ENCODE measurements at places on chromosomes 13 and 19.

DNA sequence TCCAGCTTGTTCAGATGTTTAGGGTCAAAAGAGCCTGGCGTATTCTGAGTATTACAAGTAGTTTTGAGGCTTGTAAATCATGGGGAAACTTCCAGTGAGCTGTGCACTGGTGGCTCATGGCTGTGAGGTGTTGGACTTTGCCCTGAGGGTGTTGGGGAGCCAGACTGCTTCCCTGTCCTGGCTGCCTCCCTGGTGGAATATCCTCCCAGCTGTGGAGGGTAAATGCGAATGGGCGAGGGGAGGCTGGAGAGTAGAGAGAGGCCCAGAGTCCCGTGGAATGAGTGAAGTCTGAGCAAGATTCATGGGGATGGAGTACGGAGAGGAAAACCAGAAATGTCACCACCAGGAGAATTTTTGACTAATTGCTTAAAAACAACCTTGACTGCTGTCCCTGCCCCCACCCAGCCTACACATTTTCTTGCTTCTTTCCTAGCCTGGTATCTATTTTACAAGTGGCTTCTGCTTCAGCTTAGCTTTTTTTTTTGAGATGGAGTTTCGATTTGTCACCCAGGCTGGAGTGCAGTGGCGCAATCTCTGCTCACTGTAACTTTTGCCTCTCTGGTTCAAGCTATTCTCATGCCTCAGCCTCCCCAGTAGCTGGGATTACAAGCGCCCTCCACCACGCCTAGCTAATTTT is 3.7 kb downstream of the SNRPA start:
- no peak for DNase-seq

- DNase-seq = no peak
Measured at GRCh38 chr13:110381029-110381360, 73.9 kb downstream of the COL4A2 start.

GRCh38 chr19:38734426-38735256 is 9.6 kb downstream of the CAPN12 start:
- no peak for DNase-seq

GRCh38 chr13:24150572-24150971 is 9.9 kb upstream of the SPATA13 start:
- DNase-seq = no peak

- DNase-seq = no peak
Measured at GRCh38 chr13:59982631-59983382, 180.9 kb downstream of the DIAPH3 start.

GRCh38 chr13:113402471-113403254 is 38.7 kb upstream of the GRTP1 start:
- no peak for DNase-seq

- DNase-seq = no peak
Measured at GRCh38 chr13:27293076-27293691, 22.6 kb downstream of the RASL11A start.

GRCh38 chr13:72745260-72745659 is 17.5 kb downstream of the BORA start:
- no peak for DNase-seq

DNA sequence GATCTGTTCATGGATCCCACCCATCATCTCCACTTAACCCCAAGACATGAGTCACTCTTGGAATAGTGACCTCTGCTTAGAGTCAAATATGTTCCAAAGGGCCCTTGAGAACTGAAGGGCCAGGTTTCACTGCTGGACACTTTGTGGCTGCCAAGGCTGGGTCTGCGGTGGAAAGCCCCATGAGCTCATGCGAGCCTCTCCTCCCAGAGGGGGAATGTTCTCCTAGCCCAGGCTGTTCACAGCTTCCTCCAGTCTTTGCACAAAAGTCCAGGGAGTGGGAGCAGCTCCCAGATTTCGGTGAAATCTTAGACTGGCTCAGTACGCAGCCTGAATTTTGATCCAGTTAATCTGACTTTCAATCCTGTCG is 732 bp upstream of the DCLK1 start:
- no peak for DNase-seq

- no peak for DNase-seq
Measured at GRCh38 chr19:1076046-1076386, 9.0 kb downstream of the ARHGAP45 start.

DNA sequence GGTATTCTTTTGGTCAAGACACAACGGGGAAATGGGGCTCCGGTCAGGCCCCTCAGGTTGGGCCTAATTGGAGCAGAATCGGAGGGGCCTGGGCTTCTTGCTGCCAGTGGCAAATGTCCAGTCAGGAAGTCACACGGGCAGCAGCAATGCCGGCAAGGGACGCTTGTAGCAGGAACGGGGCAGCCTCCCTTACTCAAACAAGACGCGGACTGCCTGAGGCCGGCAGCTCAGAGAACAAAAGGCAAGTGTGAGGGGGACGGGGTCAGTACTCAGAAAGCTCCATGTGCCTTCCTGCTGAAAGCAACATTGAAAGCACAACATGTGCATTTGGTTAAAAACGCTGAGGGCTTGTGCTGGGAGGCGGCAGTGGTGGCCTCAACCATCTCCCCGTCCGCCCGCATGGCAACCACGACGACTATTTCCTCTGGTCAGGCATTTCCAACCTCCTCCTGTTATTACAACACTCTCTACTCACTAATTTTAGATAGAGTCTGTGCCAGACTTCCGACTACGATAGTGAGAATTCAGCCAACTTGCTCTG is 20.5 kb upstream of the RASA3 start:
- DNase-seq = no peak

DNA sequence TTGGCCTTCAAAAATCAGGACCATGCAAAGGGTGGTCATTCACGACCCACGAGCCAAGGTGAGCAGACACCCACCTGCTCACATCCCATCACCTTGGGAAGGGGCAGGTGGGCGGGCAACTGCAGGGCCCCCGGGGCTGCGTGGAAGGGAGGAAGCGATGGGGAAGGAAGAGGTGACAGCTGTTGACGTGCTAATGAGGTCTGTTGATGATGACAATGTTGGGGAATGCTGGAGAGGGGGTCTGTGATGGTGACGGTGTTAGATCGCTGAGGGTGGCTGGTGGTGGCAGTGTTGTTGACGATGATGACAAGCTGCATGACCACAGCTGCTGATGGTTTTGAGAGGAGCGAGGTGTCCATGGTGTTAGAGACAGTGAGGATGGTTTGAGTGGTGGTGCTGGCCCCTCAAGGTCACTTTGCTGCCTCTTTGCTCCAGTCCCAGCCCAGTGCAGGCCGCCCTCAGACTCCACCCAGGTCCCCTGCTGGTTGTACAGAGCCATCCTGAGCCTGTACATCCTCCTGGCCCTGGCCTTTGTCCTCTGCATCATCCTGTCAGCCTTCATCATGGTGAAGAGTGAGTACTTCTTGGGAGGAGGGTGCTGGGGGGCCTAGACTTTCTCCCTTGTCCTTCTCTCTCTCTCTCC is 900 bp downstream of the MCEMP1 start:
- DNase-seq = no peak

DNA sequence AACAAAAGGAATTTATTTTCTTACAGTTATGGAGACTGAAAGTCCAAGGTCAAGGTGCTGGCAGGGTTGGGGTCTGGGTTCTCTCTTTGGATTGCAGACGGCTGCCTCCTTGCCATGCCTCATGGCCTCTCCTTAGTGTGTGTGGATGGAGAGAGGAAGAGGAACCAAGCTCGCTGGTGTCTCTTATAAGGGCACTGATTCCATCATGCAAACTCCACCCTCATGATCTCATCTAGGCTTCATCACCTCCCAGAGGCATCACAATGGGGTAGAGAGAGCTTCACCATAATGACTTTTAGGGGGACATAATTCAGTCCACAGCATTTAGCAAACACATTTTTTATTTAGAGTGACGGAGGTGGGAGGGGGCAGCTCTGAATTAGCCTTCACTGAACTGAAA is 104.9 kb upstream of the ABCC4 start:
- no peak for DNase-seq

- DNase-seq = no peak
Measured at GRCh38 chr13:40376296-40376849, 290.1 kb downstream of the FOXO1 start.

Measured in LoVo (cell line).